ENCODE measurements at places on chromosomes 2 and 18. TPM values are rescaled to one million over a fixed set of nuclear protein-coding genes. Genes with fewer than 3 reads are reported as not detected.

Gene OXER1
- total RNA-seq: 0.22 TPM

GRCh38 chr2:231134910-231135655 lies 10.2 kb upstream of the HTR2B start:
- no peaks in the 10 kb centered on the region for H3K27me3 ChIP-seq
- H3K27ac ChIP-seq: peak overlapping the region; percentile 41
- DNase-seq: no peak

GRCh38 chr18:27585602-27586173 lies 400.6 kb upstream of the CHST9 start:
- H3K4me3 ChIP-seq: no peak overlapping the region
- H3K4me1 ChIP-seq: no peaks in the 10 kb centered on the region
- DNase-seq: no peak

DNA sequence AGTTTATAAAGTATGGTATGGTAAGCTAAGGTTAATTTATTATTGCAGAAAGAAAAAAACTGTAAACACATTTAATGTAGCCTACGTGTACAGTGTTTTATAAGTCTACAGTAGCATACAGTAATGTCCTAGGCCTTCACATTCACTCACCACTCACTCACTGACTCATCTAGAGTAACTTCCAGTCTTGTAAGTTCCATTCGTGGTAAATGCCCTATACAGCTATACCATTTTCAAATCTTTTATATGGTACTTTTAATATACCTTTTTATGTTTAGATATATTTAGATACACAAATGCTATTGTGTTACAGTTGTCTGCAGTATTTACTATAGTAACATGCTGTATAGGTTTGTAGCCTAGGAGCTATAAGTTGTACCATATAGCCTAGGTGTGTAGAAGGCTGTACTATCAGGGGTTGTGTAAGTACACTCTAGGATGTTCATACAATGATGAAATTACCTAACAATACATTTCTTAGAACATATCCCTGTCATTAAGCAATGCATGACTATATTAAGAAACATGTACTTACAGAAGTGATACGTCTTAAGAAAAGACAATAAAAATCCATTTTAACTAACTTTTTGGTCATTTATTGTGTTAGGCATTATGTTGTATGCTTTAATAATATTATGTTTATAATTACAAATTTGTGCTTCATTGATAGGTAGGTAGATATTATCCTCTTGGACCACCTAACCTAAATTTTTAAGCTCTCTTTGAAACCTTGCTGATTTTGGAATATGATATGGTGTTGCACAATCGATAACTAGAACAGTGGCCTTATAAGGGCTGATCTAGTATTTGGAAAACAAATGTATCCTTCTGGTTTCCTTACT lies 51.9 kb downstream of the VRK2 start:
- H3K27me3 ChIP-seq: no peaks in the 10 kb centered on the region
- H3K36me3 ChIP-seq: no peaks in the 10 kb centered on the region
- no peaks in the 10 kb centered on the region for H3K4me1 ChIP-seq
- H3K4me3 ChIP-seq: no peak overlapping the region
- H3K27ac ChIP-seq: no peak overlapping the region
- no peak for DNase-seq

GRCh38 chr2:237598468-237599208 lies 8.1 kb upstream of the RAB17 start:
- no peaks in the 10 kb centered on the region for H3K27me3 ChIP-seq
- H3K4me1 ChIP-seq: peaks cover 23% of the 10 kb centered on the region
- H3K36me3 ChIP-seq: no peaks in the 10 kb centered on the region
- DNase-seq: no peak
- H3K27ac ChIP-seq: no peak overlapping the region
- no peak overlapping the region for H3K4me3 ChIP-seq

Data from adrenal gland (tissue), 19 donors.